Adrenal gland (tissue), 19 donors: ENCODE measurements at places on chromosomes 13 and 19.

GRCh38 chr19:588741-589692 is 664 bp upstream of the HCN2 start:
- peak; percentile 23 for DNase-seq

DNA sequence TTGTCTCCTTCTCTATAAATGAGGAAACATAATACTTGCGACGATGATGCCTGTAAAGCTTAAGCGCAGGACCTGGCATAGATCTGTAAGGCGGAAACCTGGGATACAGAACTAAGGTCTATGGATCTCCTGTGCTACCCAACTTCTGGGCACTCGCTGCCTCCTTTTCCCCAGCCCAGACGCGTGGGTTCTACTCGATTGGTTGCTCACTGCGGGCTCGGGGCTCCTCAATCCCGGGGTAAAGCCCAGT is 615 bp upstream of the PSMC4 start:
- no peak for DNase-seq

DNA sequence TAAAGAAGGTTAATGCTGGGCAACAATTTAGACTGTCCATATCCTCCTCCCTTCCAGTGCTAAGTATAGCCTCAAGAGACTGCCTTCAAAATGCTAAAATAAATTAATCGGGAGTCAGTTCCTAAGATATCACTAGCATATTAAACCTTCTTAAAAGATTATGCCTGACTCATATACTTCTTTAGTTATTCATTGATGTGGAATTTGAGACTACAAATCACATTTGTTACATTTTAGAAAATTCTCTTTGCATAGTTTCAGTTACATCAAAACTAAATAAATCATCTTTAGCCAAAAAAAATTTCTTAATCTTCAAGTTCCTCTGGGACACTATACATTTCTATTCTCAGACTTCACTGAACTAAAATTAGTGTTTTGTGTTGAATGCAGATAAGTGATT is 769.1 kb downstream of the PCDH9 start:
- no peak for DNase-seq

DNA sequence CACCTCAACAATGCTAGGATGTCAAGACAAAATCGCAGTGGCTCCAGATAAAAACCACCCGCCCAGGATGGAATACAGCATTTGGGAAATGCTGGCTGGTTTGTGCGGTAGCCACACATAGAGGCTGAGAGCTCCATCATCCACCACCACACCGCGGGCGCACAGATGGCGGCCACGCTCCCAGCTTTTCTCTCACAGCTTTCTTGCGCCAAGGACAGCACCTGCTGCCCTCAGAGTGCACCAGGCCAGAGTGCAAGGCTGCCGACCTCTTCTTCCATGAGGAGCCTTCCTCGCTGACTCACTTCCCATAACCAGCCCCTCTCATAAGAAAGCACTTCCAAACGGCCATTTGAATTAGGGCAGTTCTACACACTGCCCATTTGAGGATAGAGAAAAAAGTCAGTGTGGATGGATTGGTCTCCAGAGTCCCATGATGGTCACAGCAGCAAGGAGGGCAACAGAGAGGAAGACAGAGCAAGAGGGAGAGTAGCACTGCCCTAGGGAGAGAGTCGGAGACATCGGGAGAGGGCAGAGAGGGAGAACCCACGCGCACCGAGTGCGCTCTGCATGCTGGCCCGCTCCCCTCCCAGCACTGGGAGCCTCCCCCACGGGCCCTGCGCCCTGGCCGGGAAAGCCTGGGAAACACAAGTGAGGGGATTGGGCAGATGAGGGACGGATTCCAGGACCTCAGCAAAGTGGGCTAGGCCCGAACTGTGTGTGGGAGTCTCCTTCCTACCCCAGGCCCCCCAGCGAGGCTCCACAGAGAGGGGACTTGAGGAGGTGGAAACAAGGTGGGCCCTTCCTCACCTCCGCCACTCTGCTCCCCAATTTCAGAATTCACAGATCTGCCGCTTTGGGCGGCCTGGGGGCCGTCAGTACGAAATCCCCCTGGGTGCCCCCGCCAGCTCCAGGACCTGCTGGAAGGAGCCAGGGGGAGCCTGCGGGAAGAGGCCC is 156.9 kb downstream of the USP12 start:
- no peak for DNase-seq

DNA sequence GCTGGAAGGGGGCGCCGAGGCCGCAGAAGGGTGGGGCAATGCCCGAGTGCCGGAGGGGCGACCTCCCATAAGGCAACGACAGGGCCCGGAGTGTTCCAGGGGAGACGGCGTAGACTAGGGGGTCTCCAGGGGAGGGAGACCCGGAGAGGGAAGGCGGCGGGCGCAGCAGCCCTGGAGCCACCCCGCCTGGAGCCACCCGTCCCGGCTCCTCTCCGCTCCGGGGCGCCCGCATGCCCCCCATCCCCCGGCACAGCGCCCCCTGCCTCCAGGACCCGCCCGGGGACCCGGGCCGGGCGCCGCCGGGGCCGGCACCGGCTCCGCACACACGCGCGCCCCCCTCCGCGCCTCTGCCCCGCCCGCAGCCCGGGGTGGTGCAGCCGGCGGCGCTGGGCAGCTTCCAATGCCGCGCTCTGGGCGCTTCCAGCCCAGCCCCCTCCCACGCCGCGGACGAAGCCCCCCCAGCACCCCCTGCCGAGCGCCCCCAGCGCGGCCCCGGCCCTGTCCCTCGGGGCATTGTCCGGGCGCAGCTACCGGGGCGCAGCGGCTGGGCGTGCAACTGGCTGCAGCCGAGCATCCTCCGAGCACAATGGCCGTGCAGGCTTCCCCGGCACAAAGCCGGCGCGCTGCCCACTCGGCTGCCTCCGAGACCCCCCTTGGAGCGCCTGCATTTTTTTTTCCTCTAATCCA is 519 bp downstream of the PTPRS start:
- DNase-seq = no peak

DNA sequence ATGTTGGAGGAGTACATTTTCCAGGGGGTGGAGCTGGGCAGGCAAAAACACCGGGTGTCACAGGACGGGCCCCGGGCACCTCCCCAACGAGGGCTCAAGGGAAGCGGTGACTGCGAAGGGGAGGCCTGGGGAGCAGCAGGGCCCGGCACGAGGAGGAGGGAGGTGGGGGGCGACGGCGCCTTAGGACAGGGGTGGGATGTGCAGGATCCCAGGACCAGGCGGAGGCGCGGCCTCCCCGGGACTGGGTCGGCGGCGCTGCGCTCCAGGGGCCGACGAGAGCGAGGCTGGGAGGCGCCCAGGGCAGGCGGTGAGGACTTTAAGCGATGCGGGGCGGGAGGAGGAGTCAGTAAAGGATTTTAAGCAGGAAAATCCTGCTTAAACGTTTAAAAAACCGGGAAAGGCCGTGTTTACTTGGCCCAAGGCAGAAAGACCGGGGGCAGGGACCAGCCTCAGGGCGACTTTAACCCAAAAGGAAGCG is 427 bp downstream of the ZNF160 start:
- peak; percentile 74 for DNase-seq

GRCh38 chr13:28678809-28679208 is 19.9 kb downstream of the POMP start:
- DNase-seq = no peak

DNA sequence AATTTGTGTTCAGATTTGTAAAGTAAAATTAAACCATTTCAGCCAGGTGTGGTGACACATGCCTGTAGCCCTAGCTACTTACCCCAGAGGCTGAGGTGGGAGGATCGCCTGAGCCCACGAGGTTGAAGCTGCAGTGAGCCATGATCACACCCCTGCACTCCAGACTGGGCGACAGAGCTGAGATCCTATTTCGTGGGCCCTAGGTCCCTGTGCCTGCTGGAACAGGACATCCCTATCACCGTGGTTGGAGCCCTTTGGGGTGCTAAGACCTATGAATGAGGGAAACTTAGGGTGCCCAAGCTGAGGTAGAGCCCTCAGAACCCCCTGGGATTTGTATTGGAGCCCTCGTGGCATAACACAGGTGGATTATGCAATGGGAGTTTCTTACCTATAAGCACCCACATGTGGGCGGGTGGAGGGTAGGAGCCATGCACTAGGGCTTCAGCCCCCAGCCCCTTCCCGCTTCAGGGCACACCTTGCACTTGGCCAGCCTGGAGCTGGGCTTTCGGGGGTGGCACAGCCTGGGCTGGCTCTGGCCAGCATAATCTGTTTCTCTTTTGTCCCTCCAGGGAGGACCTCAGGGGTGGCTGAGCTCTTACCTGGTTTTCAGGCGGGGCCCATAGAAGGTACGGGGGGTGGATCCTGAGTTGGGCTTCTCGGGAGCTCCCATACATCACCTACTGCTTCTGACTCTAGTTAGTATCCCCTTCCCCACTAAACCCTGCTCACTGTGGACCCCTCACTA is 7.2 kb upstream of the USF2 start:
- DNase-seq = peak; percentile 12

GRCh38 chr19:40799558-40800338 is 757 bp downstream of the EGLN2 start:
- DNase-seq = peak; percentile 71

DNA sequence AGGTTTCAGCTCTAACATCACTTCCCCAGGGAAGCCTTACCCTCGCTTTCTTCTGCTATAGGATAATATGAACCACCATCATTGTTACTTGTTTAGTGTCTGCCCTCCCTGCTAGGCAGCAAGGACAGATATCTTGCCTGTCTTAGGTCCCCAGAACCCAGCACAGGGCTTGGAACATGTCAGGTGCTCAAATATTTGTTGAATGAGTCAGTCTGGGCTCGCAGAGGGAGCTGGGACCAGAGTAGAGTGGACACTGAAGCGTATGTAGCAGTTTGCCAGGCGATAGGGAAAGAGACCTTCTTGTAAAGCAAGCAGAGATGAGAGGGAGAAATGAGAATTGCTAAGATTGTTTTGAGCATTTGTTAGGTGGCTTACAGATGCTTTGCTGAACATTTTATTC is 11.7 kb downstream of the BCKDHA start:
- peak; percentile 70 for DNase-seq

- DNase-seq = no peak
Observed at GRCh38 chr19:30621326-30621920, 249.2 kb downstream of the ZNF536 start.

GRCh38 chr19:56689198-56689597 is 17.6 kb upstream of the ZNF835 start:
- DNase-seq = no peak

- no peak for DNase-seq
Observed at GRCh38 chr13:43113603-43114002, 90.2 kb downstream of the DNAJC15 start.

DNA sequence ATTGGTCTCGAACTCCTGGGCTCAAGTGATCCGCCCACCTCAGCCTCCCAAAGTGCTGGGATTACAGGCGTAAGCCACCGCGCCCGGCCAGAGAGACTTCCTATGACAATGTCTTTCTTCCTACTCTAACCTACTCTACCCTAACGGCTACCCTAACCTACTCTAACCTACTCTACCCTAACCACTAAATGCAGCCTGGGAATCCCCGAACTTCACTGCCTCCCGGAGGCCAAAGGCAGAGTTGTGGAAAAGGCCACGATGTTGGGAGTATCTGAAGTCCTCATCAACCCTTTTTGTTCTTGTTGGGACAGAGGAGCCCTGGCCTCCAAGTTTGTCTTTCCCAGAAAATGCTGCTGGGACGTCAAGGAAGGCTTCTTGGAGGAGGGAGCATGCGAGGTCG is 967 bp upstream of the NR2C2AP start:
- no peak for DNase-seq

GRCh38 chr19:9406798-9407352 is 28.5 kb downstream of the ZNF266 start:
- peak; percentile 65 for DNase-seq

- DNase-seq = no peak
Observed at GRCh38 chr19:18490728-18491127, 31.1 kb downstream of the ELL start.

- DNase-seq = no peak
Observed at GRCh38 chr19:54877471-54877870, 3.4 kb downstream of the FCAR start.

- no peak for DNase-seq
Observed at GRCh38 chr13:27535546-27535945, 84.8 kb downstream of the LNX2 start.

GRCh38 chr19:3578390-3578789 is 5.6 kb downstream of the HMG20B start:
- no peak for DNase-seq

DNA sequence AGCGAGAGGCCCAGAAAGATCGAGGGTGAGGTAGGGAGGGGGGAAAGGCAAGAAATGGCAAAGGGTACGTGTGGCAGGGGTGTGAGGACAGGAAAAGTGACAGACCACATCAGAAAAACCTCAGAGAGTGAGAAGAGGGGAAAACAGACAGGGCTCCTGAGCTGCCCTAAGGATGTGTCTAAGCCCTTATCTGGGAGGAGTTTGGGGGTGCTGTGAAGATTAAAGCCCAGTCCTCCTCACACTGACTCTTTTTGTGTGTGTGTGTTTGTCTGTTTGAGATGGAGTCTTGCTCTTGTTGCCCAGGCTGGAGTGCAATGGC is 703 bp upstream of the PTH2 start:
- no peak for DNase-seq

DNA sequence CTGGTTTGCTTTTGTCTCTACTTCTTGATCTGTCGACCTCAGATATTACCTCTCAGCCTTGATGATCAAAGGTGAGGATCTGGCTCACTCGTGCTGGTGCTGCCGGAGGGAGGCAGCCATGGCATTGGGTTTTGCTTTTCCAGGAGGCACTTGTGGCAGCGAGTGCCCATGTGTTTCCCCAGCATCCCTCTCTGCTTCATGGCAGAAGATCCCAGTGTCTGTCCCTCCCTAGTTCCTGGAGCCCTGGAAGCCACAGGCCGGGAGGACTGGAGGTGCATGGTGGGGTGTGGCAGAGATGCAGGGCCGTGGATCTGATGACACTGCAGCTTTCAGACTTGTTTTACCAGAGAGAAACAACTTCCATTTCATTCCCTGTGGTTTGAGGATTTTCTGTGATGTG is 47.5 kb downstream of the ANKRD10 start:
- DNase-seq = no peak

GRCh38 chr19:5676105-5676771 is 4.1 kb downstream of the MICOS13 start:
- DNase-seq = peak; percentile 30

DNA sequence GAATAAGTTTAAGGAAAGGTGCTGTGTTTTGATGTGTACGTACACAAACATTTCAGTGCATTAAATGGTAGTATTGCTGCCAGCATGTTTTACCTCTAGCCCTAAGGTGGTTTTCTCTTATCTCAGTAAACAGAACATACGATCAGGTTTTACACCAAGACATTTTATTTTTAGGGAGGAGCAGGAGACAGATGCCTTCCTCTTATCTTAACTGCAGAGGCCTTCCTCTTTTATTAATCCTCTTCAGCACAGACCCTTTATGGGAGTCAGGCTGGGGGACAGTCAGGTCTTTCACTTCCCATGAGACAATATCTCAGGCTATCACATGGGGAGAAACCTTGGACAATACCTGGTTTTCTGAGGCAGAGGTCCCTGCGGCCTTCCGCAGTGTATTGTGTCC is 14.9 kb upstream of the ZNF611 start:
- no peak for DNase-seq
